Stimulated activated CD4-positive, alpha-beta T cell treated with anti-CD3 and anti-CD28 coated beads, TNF-alpha, amount 100 ng/mL, for 48 hours (primary cell): ENCODE measurements at places on chromosomes 4 and X.

GRCh38 chr4:1800805-1801204 is 7.7 kb downstream of the FGFR3 start:
- no peak for DNase-seq

DNA sequence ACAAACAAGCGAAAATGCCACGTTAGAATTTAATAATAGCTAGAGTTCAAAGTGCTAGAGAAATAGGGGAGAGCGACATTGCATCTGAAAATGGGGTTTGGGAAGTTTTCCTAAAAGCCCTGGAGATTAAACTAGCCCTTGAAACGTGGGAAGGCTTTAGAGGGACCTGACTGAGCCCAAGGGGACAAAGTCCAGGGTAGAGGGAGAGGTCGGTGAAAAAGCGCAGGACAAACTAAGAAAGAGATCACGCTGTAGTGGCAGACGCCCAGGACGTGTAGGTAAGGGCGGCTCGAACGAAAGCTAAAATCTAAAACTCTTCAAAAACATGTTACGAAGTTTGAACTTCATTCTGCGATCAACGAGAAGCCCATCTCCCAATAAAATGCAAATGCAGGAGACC is 1.1 kb upstream of the ATP11C start:
- DNase-seq = no peak

- DNase-seq = no peak
Measured at GRCh38 chrX:20445109-20445508, 178.4 kb upstream of the RPS6KA3 start.

DNA sequence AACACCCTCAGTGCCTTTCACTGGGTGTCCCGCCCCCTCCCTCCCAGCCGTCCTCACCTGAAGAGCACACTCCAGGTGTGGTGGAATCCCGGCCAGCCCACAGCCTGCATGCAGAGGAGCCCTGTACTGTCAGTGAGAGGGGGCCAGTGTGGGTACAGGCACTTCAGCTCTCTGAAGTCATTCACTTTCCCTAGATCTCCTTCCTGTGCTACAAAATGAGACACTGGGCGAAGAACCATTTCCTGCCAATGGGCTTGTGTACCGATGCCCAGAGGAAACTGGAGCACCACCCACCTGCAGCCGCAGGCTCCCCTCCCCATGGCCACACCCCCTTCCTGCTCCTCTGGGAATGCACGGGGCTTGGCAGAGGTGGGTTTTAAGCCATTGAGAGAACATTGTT is 73.9 kb upstream of the C4orf50 start:
- no peak for DNase-seq

DNA sequence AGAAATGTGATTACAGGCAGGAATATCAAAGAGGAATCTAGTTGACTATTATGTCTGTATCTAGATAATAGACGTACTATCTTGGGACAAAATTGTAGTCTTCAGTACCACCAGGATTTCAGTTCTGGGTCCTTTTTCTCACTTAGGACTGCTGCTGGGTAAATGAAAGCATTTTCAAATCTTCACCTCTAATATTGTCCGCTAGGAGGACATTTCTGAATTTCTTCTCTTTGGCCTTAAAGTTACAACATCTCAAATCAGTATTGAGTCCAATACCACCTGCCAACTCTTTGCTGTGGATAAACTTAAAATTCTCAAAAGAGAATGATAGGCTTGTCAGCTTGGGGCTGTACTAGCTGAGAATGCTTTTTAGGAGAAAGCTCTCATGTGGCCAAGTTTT is 6.0 kb downstream of the FGF16 start:
- no peak for DNase-seq

- DNase-seq = no peak
Measured at GRCh38 chr4:78585633-78586032, 34.1 kb downstream of the ANXA3 start.

- no peak for DNase-seq
Measured at GRCh38 chrX:19549838-19550237, 34.5 kb upstream of the MAP3K15 start.

DNA sequence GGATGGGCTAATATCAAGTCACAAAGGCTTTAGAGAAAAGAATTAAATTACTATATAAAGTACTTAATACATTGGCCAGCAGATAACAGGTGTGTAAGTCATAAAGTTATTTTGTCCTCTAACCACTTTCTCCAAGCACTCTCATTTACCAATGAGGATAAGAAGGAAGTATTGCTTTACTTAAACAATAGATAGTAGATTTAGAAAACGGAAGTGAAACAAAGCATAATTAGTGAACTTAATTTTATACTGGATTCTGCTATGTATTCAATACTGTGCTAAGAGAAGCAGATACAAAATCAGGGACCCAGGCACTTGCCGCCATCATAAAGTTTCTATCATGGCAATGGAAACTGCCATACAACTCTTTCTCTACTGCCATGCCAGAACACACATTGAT is 24.0 kb downstream of the AFM start:
- DNase-seq = no peak

- no peak for DNase-seq
Measured at GRCh38 chrX:144334577-144334976, 450.7 kb downstream of the UBE2NL start.

- DNase-seq = no peak
Measured at GRCh38 chr4:128440923-128441322, 153.3 kb upstream of the PGRMC2 start.

DNA sequence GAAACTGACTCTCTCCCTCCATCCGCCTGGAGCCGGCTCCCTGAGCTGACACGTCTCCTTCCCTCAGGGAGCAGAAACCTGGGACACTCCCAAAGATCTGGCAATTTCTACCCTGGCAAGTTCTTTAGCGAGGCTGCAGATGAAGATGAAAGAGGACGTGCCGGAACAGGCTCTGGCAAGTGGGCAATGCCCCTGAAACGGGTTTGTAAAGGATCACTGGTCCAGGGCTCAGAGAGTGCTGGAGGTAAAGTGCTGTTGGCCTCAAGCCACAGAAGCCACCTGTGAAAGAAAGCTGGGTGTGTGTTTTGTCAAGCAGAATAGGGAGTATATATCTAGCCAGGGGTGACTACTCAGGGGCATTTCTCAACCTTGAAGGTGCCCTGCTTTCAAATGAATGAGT is 131.4 kb upstream of the ATP6AP2 start:
- no peak for DNase-seq

DNA sequence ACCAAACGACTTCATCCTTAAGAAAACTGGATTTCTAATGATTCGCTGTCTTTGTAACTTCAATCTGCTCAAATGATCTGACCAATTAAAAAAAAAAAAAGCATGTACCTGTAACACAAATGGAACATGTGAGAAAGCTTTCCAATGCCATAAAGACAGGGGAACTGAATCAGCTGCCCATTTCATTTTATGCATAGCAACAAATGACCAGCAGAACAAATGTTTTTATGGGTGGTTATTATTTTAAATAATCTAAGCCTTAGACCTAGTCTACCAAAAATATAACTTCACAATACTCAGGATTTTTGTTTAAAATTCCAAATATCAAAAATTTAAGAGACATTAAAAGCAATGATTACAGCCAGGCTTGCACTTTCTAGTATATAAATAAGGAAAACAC is 145.7 kb downstream of the NR3C2 start:
- DNase-seq = no peak

DNA sequence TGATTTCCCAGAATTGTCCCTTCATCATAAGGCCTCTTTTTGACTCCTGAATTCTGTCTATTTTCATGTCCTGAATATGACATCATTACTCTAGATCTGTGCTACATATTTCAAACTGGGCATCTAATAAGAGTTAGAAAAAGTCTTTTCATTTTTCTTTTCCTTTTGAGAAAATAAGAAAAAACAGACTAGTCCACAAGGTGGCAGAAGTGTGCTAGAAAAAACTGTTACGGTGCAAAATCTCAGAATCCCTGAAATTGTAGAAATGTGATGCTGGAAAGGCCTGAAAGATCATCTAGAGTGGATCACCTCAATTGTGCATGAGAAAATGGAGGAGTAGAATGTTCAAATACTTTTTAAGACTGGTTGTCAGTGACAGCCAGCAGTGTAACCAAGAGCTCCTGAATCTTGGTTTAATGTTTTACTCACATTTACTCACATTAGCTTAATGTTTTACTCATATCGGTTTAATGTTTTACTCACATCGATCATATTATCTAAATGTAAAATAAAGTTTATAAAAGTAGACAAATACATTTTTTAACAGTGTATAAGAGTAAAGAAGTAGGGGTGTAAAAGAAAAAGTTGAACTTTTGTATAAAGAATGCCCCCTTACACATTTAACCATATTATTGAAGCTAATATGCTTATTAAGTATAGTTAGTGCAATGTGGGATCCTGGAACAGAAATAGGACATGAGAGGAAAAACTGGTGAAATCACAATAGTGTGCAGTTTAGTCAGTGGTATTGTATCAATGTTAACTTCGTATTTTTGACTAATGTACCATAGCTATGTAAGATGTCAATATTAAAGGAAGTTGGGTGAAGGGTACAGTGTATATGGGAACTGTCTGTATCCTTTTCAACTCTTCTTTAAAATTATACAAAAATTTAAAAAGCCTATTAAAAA is 15.2 kb downstream of the ASB11 start:
- DNase-seq = no peak

GRCh38 chrX:8846266-8846665 is 45.1 kb upstream of the FAM9A start:
- no peak for DNase-seq
